ENCODE measurements at places on chromosomes 12 and 14.

DNA sequence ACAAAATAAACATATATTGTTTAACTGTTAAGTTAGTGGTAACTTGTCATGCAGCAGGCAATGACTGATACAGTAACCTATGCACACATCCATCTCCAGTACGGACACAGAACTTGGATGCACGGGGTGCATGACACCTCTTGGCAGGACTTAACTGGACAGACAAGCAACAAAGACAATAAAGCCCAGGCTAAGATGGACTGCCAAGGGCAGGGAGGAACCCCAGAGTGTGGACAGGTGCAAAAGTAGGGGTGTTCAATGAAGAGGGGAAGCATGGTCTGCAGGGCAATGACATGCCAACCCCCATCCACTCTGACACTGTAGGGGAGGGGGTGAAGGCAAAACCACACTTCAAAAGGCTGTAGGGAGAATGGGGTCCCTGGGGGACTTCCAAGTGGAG, 11.7 kb downstream of the SSH1 start:
- no peak for DNase-seq

DNA sequence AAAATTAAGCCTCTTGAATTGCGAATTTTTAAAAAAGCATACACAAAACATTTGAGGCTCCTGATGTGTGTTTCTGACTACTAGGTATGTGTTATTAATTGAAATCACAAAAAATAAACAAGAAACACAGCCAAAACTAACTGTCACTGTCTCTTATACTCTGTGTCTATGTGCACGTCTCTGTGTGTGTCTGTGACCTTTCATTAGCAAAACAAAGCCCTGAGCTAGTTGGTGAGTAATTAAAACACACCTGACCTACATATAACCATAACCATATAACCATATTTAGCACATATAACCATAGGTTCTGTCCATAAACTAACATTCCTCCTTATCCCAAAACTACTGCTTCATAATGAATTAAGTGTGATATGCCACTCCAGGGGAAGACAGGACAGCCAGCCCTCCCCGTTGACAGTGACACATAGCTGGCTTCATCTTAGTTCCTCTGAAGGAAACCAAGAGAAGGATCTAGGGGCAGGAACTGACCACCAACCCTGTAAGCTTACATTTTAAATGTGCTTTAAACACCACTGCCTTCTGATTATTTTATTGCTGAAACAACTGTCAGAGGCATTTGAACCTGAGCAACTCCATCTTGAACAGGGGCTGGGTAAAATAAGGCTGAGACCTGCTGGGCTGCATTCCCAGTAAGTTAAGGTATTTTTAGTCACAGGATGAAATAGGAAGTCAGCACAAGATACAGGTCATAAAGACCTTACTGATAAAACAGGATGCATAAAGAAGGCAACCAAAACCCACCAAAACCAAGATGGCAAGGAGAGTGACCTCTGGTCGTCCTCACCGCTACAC, 106.7 kb downstream of the PPP2R5E start:
- DNase-seq, result no peak

DNA sequence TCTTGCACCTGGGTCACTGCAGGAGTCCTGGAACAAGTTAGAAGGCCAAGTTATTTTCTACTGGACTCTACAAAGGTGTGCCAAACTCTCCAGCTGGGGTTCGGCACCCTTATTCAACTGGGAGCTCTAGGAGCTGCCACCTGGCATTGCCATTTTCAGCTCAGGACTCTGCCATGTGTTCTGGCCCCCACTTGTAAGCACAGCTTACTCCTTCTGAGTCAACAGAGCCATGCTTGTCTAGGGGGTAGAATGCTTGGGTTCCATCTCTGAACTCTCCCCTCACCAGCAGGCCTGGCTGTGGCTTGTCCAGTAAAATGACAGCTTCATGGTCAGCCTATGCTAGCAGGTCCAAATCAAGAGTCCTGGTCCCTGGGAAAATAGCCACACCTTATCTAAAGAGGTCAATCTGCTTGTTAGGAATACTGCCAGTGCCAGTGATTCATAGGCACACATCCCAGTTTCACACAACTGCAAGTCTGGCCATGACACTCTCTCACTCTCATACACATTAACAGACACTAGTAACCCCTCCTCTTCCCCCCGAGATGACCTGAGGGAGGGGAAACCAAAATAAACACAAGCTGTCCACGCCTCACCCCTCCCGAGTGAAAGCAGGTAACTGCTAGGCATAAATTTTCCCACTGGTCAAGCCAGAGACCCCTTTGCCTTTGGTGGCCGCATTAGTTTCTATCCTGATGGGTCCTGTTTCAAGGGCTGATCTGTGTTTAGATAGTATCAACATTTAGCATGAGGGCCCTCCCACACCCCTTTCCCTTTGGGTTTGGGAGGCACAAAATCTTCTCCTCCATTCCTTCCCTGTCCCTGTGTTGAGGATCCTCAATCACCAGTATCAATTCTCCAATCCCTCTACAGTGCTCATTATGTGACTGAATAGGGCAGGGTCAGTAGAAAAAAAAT, 182.3 kb upstream of the GZMB start:
- no peak for DNase-seq

DNA sequence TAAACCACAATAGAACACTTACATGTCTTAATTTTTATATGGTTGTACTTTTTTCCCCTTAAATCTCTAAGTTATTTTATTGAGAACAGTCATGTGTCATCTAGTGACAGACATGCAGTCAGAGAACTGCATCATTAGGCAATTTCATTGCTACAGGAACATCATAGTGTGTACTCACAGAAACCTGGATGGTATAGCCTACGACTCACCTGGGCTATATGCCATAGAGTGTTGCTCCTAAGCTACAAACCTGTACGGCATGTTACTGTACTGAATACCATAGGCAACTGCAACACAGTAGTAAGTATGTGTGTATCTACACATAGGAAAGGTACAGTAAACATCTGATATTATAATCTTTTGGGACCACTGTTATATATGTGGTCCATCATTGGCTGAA, 557.6 kb downstream of the PRKD1 start:
- DNase-seq, result no peak

DNA sequence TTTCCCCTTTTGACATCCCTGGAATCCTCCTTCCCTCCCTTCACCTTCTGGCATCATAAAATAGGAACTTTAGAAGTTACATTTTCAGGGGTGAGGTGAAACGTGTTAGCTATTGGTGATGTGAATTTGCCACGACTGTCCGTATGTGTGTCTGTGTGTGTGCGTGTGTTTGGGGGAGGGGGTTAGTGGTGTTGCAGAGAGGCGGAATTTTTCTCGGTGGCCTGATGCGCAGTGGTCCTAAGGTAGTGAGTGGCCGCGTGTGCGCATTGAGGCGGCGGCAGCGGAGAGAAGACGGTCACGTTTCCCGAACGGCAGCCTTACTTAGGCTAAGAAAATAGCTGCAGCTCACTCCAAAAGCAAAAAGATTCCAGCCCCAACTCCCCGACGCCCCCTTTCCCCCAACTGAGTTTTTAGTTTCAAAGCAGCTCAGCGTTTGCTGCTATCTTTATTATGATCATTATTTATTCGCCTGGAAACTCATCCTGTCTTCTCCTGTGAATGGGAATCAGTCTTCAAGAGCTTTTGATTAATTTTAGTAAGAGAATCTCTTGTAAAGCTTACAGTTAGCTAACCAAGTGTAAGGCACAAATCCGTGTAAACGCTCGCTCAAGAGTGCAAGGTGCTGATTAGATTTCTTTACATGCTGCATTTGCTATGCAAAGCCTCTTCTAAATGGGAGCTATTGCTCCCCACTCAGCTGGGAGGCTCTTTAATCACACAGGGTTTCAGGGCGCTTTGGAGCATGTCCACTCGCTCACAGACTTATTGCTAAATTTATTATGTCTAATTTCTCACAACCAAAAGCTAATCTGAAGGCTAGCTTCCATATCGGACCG, 4.7 kb downstream of the FLRT2 start:
- no peak for DNase-seq

GRCh38 chr14:54220704-54221431, 175.9 kb upstream of the CDKN3 start:
- DNase-seq, result no peak

DNA sequence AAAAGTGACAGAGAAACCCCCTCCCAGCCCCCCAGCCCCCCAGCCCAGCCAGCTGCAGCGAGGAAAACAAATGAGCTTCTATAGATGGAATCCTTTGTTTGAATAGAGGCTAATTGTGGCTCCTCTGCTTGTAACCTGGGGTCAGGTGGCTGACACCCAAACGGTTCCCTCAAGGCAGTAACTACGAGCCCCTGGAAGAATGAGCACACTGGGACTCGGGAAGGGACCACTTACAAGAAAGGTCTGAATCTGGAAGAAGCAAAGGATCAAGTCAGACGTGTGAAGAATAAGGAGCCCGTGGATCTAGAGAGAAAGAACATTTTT, 108.7 kb upstream of the FUT8 start:
- no peak for DNase-seq

- no peak for DNase-seq
Measured at GRCh38 chr14:86646696-86647690, 1117.0 kb downstream of the FLRT2 start.

- no peak for DNase-seq
Measured at GRCh38 chr12:2023365-2023764, 19.1 kb upstream of the DCP1B start.

DNA sequence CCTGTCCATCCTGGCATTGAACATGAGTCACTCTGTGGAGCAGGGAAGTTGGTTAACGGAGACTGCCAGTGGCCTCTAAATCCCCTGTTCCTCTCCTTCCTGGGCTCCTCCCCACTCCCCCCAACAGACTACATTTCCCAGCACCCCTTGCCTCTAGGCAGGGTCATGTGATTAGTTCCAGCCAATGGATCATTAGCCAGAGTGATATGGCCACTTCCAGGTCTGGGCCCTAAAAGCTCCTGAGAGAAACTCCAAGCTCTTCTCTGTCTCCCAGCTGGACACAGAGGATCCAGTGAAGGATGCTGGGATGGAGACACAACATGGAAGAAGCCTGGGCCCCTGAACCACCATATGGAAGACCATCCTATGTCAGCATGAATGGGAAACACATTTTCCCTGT, 54.4 kb upstream of the RFLNA start:
- DNase-seq, result no peak

- DNase-seq, result no peak
Measured at GRCh38 chr12:46647034-46647433, 178.8 kb downstream of the SLC38A4 start.

DNA sequence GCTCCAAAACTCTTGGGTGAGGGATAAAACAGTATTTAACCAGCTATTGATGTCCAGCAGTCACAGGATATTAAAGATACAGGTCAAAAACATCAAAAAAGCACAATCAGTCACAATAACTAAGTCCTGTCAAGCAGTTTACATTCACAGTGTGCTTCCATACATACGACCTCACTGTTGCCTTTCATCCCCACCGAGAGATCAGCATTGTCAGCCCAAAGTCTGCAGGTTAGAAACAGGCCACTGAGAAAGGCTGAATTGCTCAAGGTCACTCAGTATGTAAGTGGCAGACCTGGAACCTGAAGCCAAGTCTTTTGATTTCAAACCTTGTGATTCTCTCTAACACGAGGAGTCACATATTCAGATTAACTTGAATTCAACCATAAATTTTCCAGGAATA, 124.9 kb downstream of the GXYLT1 start:
- no peak for DNase-seq

GRCh38 chr12:6069437-6070093, 54.9 kb downstream of the VWF start:
- DNase-seq, result peak; percentile 46

GRCh38 chr12:55891310-55891709, 36.4 kb downstream of the PYM1 start:
- no peak for DNase-seq

DNA sequence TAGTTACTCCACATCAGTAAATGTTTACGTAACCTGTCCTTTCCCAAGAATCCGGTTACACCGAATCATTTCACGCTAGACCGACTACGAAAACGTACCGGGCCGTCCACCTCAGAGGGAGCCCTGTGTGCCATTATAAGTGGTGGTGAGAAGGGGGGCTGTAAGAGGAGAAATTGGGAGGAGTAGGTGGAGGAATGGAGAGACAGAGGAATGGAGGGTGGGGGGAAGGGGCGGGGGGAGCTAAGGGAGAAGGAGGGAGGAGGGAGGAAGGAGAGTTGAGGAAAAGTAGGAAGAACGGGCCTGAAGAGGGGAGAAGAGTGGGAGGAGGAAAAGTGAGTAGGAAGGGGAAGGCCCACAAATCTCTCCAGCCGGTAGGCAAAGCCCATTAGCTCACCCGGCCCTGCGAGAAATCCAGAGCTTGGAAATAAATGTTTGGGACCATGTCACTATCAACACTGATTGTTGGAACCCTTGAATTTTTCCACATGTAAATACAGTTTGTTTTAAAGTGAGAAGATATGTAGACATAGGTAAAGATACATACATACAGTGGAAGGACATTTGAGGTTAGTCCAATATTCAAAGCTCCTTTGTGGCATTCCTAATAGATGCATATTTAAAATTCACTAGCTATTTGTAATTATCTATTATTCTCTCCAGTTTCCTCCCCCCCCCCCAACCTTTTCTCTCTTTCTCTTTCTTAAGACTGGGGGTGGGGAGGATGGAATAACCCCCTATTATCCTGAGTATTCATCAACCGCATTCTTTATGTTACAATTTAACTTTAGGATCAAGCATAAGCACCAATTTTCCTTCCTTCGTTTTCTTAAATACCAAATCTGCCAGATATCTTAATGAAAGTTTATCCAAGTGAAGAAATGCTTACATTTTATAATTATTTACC, 2.1 kb upstream of the FOXG1 start:
- DNase-seq, result no peak

DNA sequence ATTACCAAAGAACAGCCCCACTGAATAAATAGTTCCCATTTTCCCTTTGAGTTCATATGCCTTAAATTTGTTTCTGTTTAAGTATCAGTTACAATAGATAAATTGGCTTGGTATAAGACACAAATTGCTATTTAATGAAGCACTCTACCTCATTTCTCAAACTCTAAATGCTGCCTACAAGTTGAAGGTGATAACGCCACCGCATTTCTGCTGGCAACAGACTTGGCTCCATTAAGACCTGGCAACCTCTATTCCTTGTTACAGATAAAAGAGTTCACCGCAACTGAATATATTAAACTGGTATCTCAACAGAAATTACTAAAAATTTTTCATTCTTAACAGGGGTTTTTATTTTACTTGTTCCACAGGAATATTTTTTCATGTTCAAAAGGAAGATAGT, 35.6 kb downstream of the GXYLT1 start:
- no peak for DNase-seq

- no peak for DNase-seq
Measured at GRCh38 chr14:68279777-68280233, 460.2 kb downstream of the RAD51B start.
